OCI-M1 (cell line): ENCODE measurements at places on chromosomes 7 and 10.

- peak; percentile 70 for DNase-seq
Measured at GRCh38 chr10:119209035-119209735, 1.8 kb downstream of the GRK5 start.

GRCh38 chr7:91263384-91264045 lies 718 bp upstream of the FZD1 start:
- peak; percentile 90 for DNase-seq

GRCh38 chr10:110918643-110919348 lies at the start of gene BBIP1:
Gene BBIP1, minus strand, starts transcription at chr10:110919180. Its CDS starts 1,023 bp downstream, at chr10:110918157.
- DNase-seq = peak; percentile 100

GRCh38 chr7:28480595-28480994 lies 68.3 kb downstream of the CREB5 start:
- DNase-seq = no peak
